ENCODE measurements at places on chromosomes 12 and 14.

DNA sequence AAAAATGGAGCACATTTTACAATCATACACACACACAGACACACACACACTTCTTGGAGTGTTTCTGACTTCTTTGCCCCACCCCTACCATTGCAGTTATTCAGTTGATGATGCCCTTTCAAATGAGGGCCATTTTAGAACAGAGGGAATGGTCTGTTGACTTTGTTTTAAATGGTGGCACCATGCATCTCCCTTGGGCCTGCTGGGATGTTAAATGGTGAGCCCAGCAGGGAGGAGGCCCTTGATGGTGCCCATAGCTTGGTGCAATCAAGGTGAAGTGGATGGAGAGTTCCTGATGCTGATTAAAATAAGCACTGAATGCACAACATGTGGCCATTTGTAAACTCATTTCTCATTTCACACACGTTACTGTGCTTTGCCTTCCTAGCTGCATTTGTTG is 13.3 kb downstream of the C12orf75 start:
- DNase-seq, result no peak

DNA sequence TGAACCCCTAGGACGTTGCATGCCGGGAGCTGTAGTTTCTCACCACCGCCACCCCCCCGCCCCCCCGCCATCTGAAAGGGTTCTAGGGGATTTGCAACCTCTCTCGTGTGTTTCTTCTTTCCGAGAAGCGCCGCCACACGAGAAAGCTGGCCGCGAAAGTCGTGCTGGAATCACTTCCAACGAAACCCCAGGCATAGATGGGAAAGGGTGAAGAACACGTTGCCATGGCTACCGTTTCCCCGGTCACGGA is 501 bp upstream of the HSP90B1 start:
- DNase-seq, result no peak

DNA sequence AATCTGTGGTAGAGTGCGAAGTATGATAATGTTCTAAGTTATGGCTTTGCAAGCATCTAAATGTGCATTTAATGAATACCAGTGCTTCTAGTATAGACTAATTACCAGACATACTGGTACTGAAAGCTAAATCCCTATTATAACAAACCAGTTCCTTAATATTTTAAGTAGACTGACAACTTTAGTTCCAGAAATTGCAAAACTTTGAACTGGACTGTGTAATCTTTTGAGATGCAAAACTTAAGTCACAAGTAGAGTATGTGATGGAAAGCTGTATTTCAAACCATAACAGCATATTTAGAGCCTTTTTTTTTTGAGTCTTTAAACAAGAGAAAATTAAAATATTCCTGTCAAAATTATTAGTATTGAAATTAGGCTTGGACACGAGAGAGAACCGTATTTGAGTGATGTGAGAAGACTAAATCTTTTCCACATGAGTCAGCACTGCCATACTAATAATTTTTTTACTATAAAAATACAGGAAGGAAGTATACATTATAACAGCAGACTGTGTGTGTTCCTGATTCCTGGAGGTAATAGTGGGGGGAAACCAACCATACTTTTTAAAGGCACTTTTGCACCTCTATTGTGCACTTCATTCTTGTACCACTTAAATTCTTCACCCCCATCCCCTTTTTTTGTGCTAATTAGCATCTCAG is 45.5 kb downstream of the PPM1A start:
- no peak for DNase-seq

- no peak for DNase-seq
Observed at GRCh38 chr12:75457191-75457590, 23.4 kb upstream of the GLIPR1 start.

GRCh38 chr12:93166541-93167307 is 211.0 kb upstream of the NUDT4 start:
- DNase-seq, result no peak

GRCh38 chr12:124685689-124686369 is 118.4 kb upstream of the NCOR2 start:
- DNase-seq, result no peak

DNA sequence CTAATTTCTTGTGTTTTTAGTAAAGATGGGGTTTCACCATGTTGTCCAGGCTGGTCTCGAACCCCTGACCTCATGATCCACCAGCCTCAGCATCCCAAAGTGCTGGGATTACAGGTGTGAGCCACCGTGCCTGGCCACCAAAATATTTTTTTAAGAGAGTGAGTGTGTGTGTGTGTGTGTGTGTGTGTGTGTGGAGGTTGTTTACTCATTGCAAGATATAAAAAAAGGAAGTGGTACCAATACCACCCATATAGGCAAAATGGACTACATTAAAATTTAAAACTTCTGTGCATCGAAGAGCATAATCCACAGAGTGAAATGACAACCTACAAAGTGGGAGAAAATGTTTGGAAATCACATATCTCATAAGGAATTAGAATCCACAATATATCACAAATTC is 15.5 kb upstream of the CLEC2A start:
- no peak for DNase-seq

DNA sequence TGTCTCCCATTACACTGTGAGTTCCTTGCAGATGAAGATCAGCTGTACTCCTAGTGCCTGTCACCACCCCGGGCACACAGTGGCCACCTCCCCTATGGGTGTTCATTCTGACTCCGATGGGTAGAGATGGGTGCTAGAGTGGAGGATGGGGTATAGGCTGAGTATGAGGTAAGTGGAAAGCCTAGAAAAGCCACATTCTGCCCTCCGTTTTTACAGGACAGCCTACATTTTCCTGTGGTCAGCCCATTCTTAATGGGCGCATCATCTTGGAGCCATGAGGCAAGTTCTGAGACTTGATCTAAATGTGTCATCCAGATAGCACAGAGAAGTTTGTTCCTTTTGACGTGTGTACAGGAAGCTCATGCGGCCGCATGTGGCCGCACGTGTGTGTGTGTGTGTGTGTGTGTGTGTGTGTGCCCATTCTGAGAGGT is 166.7 kb upstream of the HIF1A start:
- DNase-seq, result no peak

GRCh38 chr12:49648712-49649003 is 25.3 kb downstream of the PRPF40B start:
- no peak for DNase-seq

DNA sequence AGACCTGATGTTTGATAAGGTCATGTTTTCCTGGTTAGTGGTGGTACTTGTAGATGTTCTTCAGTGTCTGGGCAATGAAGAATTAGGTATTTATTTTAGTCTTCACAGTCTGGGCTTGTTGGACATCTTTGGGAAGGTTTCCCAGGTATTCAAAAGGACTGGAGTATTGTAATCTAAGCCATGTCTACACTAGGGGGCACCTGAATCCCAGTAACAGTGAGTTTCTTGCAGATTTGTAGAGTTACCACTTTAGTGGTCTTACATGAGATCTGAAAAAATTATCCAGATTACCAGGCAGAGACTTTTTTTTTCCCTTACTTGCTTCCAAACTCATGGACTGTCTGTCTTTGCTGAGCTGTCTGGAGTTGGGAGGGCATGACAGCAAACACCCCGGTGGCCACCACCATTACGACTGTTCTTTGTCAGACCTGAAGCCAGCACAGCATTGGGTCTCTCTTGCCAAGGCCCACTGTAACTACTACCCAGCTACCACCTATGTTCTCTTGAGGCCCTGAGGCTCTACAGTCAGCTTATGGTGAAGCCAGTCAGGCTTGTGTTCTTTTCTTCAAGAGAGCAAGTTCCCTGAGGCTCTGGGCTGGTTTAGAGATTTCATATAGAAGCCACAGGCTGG is 820.7 kb upstream of the FBXO33 start:
- DNase-seq, result no peak

DNA sequence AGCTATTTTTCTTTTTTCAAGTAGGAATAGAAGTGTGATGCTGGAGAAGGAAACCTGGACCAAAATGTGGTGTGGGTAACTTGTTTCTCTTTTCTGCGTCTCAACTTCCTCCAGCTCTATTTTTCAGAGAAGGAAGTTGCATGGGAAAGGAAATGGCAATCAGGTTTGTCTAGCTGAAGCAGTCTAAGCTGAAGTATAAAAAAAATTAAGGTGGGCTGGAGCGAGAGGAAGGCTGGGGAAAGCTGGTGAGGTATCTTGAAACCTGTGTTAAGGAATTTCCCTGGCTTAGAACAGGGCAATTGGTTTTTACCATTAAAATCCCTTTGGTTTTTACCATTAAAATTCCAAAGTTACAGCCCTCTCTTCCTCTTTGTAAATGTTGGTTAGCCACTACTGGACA is 34.2 kb upstream of the NINJ2 start:
- DNase-seq, result no peak

DNA sequence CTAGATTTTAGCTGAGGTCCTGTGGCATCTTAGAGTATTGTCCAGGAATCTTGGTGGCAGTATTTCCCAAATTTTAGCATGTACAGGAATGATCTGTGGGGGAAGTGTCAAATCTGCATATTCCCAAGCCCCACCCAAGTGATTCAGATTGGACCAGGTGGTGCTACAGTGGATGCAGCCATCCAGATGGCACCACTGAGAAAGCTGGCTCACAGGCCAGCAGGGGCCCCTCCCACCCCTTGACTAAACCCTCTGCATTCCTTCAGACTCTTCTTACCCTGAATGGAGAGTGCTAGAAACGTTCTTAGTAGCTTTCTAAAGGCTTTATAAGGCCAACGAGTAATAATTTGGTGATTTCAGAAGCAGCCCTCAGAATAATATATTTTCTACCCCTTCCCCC is 255.2 kb downstream of the NRXN3 start:
- DNase-seq, result no peak

- no peak for DNase-seq
Observed at GRCh38 chr14:101090976-101091375, 187.5 kb upstream of the RTL1 start.

GRCh38 chr12:24705741-24706358 is 243.1 kb downstream of the BCAT1 start:
- no peak for DNase-seq

All from activated T-cell treated with anti-CD3 and anti-CD28 coated beads for 24 hours (primary cell).